ENCODE measurements at places on chromosomes 4 and X. TPM values are rescaled to one million over a fixed set of nuclear protein-coding genes. Genes with fewer than 3 reads are reported as not detected.
A peak's percentile ranks its signal among the peaks of the same experiment; 100 is the strongest.

DNA sequence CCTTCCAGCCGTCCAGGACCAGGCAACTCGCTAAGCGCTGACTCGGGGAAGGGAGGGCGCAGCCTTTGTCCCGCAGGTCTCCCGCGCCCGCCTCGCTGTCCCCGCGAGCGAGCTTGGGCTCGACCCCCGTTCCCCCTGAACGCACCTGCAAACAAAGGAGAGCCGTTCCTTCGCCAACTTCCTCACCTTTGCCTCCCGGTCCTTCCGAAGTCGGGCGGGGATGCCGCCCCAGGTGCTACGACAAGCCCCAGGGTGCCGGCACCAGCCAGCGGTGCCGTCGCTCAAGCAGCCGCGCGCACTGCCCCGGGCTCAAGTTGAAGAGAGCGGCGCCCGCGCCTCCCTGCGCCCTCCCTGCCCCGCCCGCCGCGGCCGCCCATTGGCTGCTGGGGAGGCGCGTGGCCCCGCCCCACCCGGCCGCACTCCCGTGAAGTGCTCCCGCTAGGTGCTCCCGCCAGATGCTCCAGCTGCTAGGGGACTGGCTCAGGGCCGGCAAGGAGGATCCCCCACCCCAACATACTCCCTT, 107.1 kb downstream of the NSUN7 start:
- no peaks in the 10 kb centered on the region for H3K27me3 ChIP-seq
- peaks cover 3% of the 10 kb centered on the region for H3K36me3 ChIP-seq
- H3K4me3 ChIP-seq, result peak overlapping the region; percentile 0
- peak; percentile 75 for DNase-seq
- H3K4me1 ChIP-seq, result peaks cover 7% of the 10 kb centered on the region
- no peak overlapping the region for H3K27ac ChIP-seq

- no peaks in the 10 kb centered on the region for H3K27me3 ChIP-seq
Observed at GRCh38 chr4:24988776-24989175, 42.0 kb downstream of the LGI2 start.

GRCh38 chr4:179803857-179804256, 2361.6 kb upstream of the AGA start:
- no peaks in the 10 kb centered on the region for H3K4me1 ChIP-seq
- H3K27ac ChIP-seq, result no peak overlapping the region
- no peaks in the 10 kb centered on the region for H3K36me3 ChIP-seq
- H3K27me3 ChIP-seq, result no peaks in the 10 kb centered on the region
- H3K4me3 ChIP-seq, result no peak overlapping the region
- DNase-seq, result no peak

DNA sequence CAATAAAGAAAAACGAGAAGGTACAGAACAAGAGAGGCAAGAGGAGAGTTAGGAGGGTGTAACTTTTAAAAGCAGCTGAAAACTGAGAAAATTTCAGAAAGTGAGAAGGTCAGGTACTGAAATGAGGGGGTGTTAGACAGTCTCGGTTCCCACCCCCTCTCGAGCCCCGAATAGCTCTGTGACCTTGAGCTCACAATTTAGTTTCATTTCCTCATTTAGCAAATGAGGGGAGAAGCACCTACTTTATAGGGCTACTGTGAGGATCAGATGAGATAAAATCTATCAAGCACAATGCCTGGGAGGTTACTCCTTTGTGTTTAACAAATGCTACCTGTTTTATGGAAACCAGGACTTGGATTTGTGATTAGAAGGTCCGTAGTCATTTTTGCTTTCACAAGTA, 4.9 kb downstream of the UGT8 start:
- peaks cover 16% of the 10 kb centered on the region for H3K4me1 ChIP-seq
- no peaks in the 10 kb centered on the region for H3K27me3 ChIP-seq
- DNase-seq, result no peak
- no peak overlapping the region for H3K4me3 ChIP-seq

DNA sequence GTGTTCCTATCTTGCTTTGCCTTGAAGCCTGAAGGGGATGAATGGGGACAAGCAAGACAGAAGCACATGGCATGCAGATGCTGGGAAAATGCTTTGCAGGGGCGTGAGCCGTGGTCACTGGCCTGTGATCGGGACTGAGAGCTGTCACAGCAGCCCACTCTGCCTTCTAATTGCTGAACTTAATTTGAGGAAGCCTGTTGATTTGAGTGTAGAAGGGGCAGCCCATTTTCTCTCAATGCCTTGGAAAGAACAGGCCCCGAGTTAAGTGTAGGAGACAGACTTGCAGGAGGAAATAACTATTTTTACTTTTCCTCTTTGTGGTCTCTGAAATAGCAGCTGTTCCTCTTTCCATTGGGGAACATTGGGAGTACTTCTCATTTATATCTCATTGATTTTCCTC, 26.1 kb upstream of the TBC1D1 start:
- H3K4me3 ChIP-seq, result no peak overlapping the region
- peaks cover 14% of the 10 kb centered on the region for H3K4me1 ChIP-seq
- no peak for DNase-seq

DNA sequence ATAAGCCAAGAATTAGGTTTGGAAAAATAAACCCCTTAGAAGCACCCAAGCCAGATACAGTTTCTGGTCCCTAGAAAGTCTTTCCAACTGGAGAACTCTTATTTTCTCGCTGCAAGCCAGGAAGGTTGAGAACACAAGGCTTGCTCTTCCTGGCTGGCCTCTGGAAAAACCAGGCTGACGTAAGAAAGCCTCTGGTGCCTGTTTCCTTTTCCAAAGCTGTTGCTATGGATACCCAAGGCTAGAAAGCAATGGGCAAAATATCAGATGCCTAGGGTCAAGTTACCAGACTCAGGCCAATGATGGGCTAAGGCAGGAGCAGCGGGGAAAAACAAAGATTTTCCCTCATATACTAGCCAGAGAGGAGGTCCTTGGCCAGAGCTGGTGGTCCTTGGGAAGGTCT, 281.6 kb downstream of the KLHL13 start:
- H3K4me1 ChIP-seq, result no peaks in the 10 kb centered on the region
- no peaks in the 10 kb centered on the region for H3K27me3 ChIP-seq
- DNase-seq, result no peak

Gene NXF2
- total RNA-seq, result not detected

Gene FRMPD3
- total RNA-seq, result 7.9 TPM

Gene SLBP
- 42.2 TPM for total RNA-seq

Data from thyroid gland (tissue), 4 donors.